CD4-positive, alpha-beta T cell (primary cell): ENCODE measurements at places on chromosomes 6 and 20. TPM values are rescaled to one million over a fixed set of nuclear protein-coding genes. Genes with fewer than 3 reads are reported as not detected.
A peak's percentile ranks its signal among the peaks of the same experiment; 100 is the strongest.

DNA sequence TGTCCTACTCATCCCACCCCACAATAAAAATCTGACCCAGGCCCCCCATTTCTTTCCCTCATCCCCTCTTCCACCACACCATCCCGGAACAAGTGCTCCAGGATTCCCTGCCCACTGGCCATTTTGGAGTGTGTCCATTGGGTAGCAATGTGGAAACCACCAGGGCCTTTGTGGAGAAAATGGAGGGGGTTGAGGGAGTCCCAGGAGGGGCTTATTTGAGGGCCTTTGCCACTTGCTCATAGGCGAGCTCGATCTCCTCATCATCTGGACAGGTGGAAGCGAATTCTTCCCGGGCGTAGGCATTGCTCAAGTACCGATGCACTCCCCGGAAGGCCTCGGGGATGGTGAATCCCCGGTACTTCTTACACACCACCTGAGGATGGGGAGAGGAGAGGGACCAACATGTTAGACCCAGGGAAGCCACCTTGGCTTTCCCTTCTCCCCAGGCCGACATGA is 1.6 kb upstream of the DDAH2 start:
- H3K4me3 ChIP-seq, result no peak overlapping the region
- H3K4me1 ChIP-seq, result peaks cover 73% of the 10 kb centered on the region
- H3K27me3 ChIP-seq, result no peaks in the 10 kb centered on the region
- H3K27ac ChIP-seq, result peak overlapping the region; percentile 68
- DNase-seq, result no peak

DNA sequence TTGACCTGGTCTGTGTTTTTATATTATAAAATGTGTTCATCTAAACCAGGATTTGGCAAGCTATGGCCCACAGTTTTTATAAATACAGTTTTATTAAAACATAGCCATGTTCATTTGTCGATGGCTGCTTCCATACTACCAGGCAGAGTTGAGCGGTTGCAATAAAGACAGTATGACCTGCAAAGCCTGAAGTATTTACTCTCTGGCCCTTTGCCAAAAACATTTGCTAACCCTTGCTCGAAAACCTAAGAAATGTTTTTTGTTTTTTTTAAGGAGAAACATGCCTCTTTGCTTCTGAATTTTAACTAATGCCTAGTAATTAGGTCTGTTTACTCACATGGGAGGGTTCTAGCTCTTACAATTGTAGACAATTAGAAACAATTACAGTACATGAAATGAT is 67.4 kb upstream of the SMIM28 start:
- no peaks in the 10 kb centered on the region for H3K4me1 ChIP-seq
- H3K4me3 ChIP-seq, result no peak overlapping the region
- no peak overlapping the region for H3K27ac ChIP-seq
- H3K27me3 ChIP-seq, result peaks cover 7% of the 10 kb centered on the region
- DNase-seq, result no peak

GRCh38 chr6:16391451-16391912 is 153.1 kb downstream of the GMPR start:
- H3K27me3 ChIP-seq, result no peaks in the 10 kb centered on the region
- peaks cover 10% of the 10 kb centered on the region for H3K36me3 ChIP-seq
- H3K4me3 ChIP-seq, result no peak overlapping the region
- H3K27ac ChIP-seq, result no peak overlapping the region
- DNase-seq, result no peak

- H3K36me3 ChIP-seq, result no peaks in the 10 kb centered on the region
- DNase-seq, result peak; percentile 36
- H3K27ac ChIP-seq, result no peak overlapping the region
- H3K27me3 ChIP-seq, result no peaks in the 10 kb centered on the region
- peak overlapping the region; percentile 55 for H3K4me3 ChIP-seq
Observed at GRCh38 chr6:28953585-28954258, 29.9 kb upstream of the TRIM27 start.

DNA sequence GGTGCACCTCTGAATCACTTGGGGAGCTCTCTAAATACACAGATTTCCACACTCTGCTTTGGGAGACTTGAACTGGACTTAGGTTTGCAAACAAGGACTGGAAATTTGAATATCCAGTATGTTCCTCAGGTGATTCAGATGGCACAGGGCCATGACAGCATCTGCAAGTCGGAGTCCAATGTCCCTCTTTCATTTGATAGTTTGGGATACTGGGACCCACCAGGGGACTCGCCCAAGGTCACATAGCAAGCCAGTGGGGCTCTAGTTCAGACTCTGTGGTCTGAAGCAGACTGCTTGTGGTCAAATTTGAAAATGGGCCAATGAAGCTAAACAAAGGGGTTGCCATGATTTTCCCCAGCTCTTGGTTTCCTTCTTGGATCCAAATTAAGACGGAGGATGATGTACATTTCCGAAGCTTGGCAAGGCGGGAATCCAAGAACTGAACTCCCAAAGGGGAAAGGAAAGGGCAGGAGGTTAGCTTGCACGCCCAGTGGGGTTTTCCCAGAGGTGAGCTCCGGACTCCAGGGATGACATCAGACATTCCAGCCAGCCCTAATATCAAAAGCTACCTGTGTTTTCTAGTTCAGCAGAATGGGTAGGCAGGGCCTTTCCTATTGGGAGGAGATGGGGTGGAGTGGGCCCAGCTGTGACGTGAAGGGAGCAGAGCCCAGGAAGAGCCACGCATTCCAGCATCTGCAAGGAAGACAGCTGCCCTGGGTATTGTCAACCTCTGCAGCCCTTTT is 3.4 kb upstream of the SYS1 start:
- H3K4me1 ChIP-seq, result peaks cover 41% of the 10 kb centered on the region
- no peak overlapping the region for H3K4me3 ChIP-seq
- no peaks in the 10 kb centered on the region for H3K27me3 ChIP-seq
- H3K36me3 ChIP-seq, result no peaks in the 10 kb centered on the region
- H3K27ac ChIP-seq, result no peak overlapping the region
- no peak for DNase-seq

- H3K36me3 ChIP-seq, result no peaks in the 10 kb centered on the region
- no peak overlapping the region for H3K4me3 ChIP-seq
- DNase-seq, result no peak
- H3K27ac ChIP-seq, result no peak overlapping the region
Observed at GRCh38 chr6:75516757-75517156, 23.2 kb upstream of the FILIP1 start.

DNA sequence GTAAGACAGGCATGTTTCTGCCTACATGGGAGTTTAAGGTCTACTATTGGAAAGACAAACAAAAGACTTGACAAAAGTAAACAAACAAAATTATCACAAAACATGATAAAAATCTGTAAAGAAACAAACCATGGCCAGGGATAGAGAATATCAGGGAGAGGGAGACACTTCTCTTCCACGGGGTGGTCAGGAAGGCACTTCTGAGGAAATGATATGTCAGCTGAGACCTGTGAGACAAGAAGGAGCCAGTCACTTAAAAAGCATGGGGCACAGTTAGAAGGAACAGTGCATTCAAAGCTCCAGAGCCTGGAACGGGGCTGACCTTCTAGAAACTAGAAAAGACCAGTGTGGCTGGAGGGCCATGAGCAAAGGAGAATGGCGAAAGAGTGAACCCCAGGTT is 35.1 kb upstream of the SLC16A10 start:
- no peak for DNase-seq
- no peak overlapping the region for H3K4me3 ChIP-seq
- no peak overlapping the region for H3K27ac ChIP-seq
- no peaks in the 10 kb centered on the region for H3K4me1 ChIP-seq

GRCh38 chr6:166308033-166308768 is at the start of gene PRR18:
TSS of gene PRR18 (minus strand) at chr6:166308392. CDS start at chr6:166308142, 250 bp downstream.
- H3K36me3 ChIP-seq, result no peaks in the 10 kb centered on the region
- H3K4me1 ChIP-seq, result peaks cover 12% of the 10 kb centered on the region
- H3K27me3 ChIP-seq, result peaks cover 29% of the 10 kb centered on the region
- H3K4me3 ChIP-seq, result no peak within 1 kb of the TSS
- no peak for DNase-seq

DNA sequence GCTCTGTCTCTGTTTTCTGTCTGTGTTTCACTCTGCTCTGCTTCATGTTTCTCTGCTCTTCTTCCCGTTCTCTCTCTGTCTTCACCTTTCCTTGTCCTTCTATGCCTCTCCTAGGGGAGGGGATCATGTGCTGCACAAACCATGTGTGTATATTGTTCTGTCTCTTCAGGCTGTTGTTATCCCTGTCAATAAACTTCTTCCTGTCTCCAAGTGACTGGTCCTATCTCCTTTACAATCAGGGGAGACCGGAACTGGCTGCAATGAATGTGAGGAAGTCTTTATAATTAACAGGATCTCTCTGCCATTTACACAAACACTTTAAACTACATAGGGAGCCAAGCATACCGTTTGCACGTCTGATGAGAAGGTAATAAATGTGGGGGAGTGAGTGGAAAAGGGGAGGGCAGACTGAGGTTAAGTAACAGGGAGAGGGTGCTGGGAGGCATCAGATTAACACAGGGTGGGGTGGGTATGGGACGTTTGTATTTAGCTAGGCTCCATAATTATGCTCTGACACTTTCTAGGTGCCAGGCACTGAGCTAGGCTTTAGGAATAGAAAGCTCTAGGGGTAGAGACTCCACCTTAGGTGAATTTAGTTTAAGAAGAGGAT is 626.1 kb downstream of the DHX35 start:
- H3K27ac ChIP-seq, result no peak overlapping the region
- no peak overlapping the region for H3K4me3 ChIP-seq
- no peak for DNase-seq

The CRISP2 gene
- total RNA-seq, result not detected

The SLC22A16 gene
- not detected for total RNA-seq

The RIMS1 gene
- total RNA-seq, result not detected

The CTAGE9 gene
- not detected for total RNA-seq

The BHLHE23 gene
- not detected for total RNA-seq
